ENCODE measurements at places on chromosomes 2 and 18. TPM values are rescaled to one million over a fixed set of nuclear protein-coding genes. Genes with fewer than 3 reads are reported as not detected.

DNA sequence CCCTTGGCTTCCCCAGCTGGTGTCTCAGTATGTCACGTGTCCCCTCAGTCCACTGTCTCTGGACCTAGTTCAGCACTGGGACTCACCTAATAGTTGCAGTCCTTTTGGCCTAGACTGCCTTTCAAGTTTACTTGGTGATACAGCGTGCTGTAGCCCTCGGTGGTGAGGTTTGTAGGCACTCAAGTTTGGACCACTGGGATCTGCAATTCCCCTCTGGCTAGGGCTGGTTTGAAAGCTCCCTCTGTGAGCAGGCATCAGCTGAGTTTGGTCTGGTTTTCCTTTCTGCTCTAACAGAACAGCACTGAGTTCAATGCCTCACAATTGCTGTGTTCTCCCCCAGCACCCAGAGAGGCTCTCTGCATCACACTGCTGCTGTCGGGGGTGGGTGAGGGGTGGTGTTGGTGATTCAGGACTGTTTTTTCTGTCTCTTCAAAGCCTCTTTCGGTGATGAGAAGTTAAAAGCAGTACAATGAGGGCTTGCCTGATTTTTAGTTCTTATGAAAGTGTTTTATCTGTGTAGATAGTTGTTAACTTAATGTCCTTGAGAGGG, 494.2 kb downstream of the TDRD15 start:
- DNase-seq, result no peak

Gene FSHR
- not detected for total RNA-seq

DNA sequence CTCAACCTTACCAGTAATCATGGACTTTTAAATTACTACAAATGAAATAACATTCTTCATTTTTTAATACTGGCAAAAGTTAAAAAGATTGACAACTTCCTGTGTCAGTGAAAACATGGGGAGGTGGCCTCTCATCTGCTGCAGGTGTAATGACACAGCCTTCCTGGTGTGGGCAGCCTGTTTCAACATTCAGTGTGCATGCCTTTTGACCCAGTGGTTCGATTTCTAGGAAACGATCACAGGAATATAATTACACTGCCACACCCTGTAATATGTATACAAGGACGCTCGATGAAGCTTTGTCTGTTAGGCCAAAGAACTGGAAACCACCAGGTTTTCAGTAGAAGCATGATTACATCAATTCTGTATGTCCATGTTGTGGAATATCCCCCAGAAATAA, 68.7 kb downstream of the MTHFD2 start:
- no peak for DNase-seq

DNA sequence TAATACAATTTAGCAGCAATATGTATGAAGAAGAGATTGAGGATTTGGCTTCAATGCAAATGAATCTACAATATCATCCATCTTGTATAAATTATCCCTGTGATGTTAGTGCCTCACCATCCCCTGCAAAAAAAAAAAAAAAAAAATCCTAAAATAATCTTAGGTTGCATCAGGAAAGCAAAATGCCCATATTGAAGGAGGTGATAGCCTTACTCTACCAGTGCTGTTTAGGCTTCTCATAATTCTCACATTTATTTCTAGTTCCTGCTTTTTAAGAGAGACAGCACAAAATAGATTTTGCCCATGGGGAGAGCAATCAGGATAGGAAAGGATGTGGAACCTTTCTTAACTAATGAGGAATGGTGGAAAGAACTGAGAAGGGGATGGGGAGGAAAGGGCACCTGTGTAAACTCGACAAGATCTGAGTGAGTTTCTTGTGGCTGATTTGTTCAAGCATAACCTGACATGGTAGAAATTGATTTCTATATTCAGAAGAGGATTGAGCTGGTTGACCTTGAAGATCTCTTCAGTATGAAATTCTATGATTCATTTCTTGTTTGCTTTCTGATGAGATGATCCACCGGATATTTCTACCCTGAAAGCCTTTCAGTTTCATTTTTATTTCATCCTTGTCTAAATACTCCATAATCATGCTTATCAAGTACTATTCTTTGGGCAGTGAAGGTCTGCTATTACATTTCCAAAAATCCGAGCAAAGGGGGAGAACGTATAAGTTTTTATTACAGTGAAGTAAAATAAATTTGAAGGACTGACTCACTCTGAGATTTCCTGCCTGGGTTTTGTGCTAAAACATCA, 391.2 kb downstream of the PTPRM start:
- no peak for DNase-seq

Gene RAMP1
- total RNA-seq, result 11.8 TPM

Gene DOCK10
- total RNA-seq, result 25.5 TPM

Gene RBM43
- total RNA-seq, result 11.3 TPM

GRCh38 chr18:36640021-36640952, 188.5 kb downstream of the TPGS2 start:
- DNase-seq, result peak; percentile 70

DNA sequence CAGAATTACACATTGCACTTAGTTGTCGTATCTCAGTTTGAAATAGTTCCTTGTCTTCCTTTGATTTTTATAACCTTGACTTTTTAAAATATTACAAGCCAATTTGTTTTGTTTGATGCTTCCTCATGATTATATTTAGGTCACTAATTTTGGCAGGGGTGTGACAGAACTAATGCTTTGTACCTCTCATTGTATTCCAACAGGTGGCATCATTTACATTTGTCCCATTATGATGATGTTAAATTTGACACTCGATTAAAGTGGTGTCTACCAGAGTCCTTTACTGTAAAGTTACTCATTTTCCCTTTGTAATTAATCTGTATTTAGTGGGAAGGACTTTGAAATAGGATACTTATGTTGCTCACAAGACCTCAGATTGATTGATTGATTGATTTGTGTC, 21.5 kb upstream of the MFSD2B start:
- DNase-seq, result no peak

Measured in umbilical cord (tissue), 2 donors.